ENCODE measurements at places on chromosomes 1 and 21. TPM values are rescaled to one million over a fixed set of nuclear protein-coding genes. Genes with fewer than 3 reads are reported as not detected.

TNFRSF8 gene
- not detected for total RNA-seq

DPH5 gene
- 29.4 TPM for total RNA-seq

OLFML3 gene
- total RNA-seq = 4.4 TPM

RCSD1 gene
- total RNA-seq = 0.13 TPM

Measured in A549 treated with RU486 at 1 μM for 4 hours (cell line).